ENCODE measurements at places on chromosomes 11 and 22.

DNA sequence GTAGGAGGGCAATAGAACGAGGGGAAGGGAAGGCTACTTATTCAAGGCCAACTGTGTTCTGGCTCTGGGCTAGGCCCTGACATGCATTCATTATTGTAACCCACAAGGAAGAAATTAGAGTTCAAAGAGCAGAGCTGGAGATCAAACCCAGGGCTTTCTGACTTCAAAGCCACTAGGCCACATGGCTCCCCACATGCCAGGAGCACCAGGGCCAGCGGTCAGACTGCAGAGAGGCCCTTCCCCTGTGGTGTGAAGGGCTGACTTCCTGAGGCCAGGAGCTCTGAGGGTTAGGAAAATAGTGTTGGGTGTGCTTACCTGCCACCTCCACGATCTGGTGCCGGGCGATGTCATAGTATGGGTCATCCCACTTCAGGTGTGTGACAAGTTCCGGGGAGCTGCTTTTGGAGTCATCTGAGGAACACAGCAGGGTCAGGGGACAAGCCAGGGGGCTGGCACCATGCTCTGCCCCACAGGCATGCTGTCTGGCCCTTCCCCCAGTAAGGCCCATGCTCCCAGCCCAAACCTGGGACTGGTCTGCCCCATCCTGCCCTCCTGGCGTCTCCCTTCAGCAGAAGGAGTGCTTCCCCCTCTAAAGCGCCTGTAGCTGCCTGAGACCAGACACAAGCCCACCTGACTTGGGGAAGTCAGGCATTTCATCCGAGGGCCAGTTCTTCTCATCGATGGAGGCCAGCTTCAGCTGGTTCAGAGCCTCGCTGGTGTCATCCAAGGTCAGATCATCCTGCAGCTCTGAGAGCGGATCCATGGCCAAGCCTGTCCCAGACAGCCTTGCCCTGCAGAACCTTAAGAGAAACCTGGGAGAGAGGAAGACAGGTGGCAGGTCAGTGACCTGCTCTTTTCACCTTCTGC, 4.8 kb downstream of the ARHGAP1 start:
- no peak for DNase-seq

GRCh38 chr11:91299980-91300379, 924.6 kb upstream of the FAT3 start:
- no peak for DNase-seq

DNA sequence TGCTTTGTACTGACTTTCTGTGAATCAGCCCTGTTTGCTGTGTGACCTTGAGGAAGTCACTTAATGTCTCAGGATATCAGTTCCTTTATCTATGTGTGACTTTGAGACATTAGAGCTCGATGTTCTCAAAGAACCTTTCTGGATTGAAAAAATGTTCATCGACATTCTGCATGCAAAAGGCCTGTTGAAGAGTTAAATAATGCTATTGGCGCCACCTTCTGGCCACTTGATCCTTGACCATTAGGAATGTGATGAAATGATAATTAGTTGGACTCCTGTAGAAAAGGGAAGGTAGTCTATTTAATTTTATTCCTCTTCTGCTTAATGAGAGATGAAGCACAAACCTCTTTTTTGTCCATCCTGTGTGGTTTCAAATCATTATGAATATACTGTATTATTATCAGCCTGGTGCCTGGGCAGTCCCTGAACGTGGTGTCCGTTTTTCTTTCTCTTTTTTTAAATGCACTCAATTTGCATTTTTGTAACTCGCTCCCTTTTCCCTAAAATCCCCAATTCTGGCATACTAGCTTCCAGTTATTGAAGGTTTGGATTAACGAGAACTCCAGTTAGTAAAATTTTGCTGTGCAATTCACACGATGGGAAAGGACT, 20.7 kb downstream of the ELF5 start:
- peak; percentile 8 for DNase-seq

GRCh38 chr11:103433386-103434072, 324.3 kb downstream of the DYNC2H1 start:
- DNase-seq: no peak

- DNase-seq: no peak
These were observed 14.1 kb upstream of the SELENOH start for GRCh38 chr11:57727185-57727584.

DNA sequence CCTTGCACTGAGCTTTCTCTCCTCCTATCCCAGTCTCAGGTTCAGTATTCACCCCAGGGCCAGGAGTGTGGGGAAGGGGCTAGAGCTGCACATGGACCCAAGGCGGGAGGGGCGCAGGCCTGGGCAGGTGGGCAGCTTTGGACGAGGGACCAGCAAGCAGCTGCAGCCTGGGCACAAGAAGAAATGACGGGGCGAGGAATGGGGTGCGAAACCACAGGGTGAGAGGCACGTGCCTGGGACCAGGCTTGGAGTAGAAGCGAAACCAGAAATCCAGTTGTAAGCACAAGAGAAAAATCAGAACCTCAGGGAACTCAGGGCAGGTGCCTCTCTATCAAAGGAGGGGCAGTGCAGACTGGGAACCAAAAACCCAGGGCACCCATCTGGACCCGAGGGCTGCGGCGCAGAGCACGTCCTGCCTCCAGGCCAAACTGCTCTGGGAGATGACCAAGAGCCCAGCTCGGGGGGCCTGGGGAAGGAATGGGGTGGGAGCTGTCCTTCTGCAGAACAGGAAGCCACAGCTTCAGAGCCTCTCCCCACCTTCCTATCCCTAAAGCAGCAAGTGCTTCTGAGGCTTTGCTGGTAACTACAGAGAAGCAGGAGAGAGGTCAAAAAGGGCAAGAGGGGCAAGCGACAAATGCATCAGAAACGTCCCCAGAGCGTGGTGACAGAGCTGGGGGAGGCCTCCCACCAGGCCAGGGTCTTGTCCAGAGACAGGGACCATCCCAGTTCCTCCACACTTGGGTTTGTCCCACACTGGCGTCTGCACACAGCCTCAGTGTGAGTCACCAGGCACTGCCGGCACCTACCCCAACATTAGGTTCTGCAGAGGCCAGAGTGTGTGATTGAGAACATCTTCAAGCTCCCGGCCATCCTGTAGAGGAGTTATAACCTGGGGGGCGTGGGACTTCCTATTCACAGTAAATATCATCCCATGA, 18.3 kb upstream of the TMPRSS4 start:
- no peak for DNase-seq

DNA sequence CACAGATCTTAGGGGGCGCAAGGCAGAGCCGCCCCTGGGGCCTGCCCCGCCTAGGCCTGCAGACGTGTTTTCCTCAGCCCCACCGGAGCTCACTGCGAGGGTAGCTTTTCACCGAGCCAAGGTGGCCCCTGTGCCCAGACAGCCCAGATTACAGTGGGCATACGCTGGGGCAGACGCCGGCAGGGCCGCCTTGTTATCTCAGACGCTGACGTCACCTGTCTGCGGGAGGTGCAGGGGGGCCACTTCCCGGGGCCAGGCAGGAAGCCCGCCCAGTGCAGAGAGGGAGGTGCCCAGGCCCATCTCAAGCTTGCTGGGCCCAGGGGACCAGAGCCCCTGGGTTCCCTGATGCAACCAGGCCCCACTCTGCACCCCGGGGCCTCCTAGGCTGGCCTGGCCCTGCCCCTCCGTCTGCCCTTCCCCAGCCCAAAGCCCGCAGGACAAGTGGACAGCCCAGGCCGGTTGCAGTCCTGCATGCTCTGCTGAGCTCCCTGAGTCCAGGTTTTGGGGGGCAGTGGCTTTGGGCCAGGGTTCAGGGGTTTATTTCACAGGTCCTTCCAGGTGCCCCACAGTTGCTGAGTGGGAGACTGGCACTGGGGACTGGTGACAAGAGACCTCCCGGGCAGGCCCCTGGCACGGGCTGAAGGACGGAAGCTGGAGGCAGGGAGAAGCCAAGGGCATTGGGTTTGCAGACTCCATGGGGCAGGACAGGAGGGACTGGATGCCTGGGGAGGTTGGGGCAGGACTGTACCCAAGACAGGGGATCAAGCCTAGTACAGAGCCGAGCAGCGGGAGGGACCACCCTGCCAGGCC, 38.6 kb downstream of the IGF2 start:
- no peak for DNase-seq

All from stimulated activated CD8-positive, alpha-beta memory T cell treated with anti-CD3 and anti-CD28 coated beads, Interleukin-2, amount 100 ng/mL, for 1 hour (primary cell).